Stimulated activated CD8-positive, alpha-beta memory T cell treated with anti-CD3 and anti-CD28 coated beads, Interleukin-2, amount 100 ng/mL, for 1 hour (primary cell): ENCODE measurements at places on chromosomes 6 and 20.

DNA sequence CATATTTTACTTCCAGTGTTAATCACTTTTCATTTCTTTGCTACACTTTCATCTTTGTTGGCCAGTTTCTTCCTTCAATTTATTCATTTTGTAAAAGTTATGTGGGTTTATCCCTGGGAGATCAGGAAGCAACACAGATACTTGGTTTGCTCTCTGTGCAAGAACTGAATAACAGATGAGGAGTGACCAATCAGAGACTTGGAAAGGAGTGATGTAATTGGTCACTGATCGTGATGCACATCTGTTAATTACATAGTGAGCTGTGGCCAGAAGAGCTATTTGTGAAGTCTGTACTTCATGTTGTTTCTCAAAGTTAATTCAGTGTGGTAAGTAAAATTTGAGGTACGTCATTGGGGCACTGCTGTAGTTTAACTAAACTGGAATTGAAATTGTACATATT lies 21.3 kb downstream of the ANKRD6 start:
- DNase-seq, result no peak

- DNase-seq, result no peak
Measured at GRCh38 chr20:23233341-23233740, 117.2 kb upstream of the NXT1 start.

DNA sequence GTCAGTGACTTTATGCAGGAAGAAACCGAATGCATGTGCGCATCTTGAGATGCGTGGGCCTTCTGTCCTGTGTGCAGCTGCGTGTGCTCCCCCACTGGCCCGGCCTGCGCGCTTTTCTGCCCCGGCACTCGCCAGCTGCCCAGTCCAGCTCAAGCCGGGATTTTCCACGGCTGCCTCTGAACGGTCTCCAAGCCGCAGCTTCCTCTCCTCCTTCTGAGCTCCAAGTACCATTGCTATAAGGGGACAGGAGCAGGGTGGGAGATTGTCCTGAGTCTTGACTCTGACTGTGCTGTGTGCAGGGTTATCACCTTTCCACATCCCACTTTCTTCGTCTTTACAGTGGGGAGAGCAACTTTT lies 302.8 kb downstream of the THBS2 start:
- DNase-seq, result no peak

DNA sequence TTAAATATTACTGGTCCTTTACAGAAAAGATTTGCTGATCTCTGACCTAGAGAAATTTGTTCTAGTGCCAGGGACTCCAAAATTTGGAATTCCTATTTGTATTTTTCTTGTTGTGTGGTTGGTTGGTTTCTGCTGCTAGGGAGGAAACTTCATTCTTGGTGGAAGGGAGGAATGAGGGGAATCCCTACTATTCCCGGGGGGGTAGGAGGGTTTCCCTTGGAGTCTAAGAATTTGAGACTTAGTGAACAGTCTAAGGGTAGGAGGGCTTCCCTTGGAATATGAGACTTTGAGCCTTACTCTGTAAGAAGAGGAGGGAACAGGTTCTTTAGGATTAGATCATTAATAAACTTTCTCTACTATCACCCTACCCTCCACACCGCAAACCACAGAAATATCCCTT lies 67.1 kb upstream of the ADGRF1 start:
- no peak for DNase-seq

- DNase-seq, result no peak
Measured at GRCh38 chr20:39849171-39849570, 839.9 kb downstream of the MAFB start.

GRCh38 chr20:3222635-3223600 lies 13.6 kb downstream of the ITPA start:
- DNase-seq, result no peak

GRCh38 chr20:13395232-13395631 lies 174.2 kb downstream of the ISM1 start:
- DNase-seq, result no peak

- DNase-seq, result no peak
Measured at GRCh38 chr6:163958646-163959045, 544.1 kb downstream of the QKI start.

DNA sequence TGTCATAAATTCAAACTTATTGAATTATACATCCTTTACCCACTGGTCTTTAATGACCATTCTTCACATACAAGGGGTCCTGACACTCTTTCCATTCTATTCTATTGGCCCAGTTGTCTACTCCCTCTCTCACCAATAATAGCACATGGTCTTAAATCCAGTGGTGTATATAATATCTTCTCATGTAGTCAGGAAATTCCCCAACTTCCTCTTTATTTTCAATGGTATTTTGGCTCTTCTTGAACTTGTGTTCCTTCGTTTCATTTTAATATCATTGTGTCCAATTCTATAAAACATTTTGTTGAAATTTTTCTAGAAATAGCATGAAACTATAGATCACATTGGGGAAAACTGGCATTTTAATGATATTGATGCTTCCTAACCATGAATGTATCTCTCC lies 36.8 kb downstream of the PSMB9 start:
- no peak for DNase-seq

DNA sequence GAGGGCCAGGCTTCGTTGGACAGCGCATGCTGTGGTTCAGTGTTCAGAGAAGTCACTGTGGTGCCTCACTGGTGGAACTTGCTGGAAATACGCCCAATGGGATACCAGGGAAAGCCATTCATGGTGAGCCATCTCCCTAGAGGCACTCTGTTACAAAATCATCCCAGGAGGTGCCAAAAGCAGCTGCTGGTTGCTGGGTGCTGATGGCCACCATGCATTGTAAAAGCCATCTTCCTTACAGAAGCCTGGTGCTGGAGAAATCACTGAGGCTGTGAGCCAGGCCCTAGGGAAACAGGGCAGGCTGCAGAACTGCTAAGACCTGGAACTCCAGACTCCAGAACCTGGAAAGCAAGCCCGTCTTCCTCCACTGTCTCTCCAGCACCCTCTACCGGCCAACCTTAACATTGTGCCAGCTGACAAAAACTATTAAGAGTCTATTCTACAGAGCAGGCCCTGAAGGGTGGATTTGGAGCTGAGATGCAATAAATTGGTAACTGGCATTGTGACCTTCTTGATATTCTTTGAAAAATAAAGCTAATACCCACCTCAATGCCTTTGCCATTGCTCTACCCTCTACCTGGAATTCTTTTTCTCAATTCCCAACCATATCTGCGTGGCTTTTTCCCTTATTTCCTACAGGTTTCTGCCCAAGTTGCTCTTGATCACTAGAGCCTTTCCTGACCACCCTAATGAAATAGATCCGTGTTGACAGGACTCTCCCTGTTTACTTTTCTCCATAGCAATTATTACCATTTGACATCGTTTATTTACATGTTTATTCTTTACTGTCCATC lies 18.5 kb downstream of the SNRPB start:
- DNase-seq, result no peak

DNA sequence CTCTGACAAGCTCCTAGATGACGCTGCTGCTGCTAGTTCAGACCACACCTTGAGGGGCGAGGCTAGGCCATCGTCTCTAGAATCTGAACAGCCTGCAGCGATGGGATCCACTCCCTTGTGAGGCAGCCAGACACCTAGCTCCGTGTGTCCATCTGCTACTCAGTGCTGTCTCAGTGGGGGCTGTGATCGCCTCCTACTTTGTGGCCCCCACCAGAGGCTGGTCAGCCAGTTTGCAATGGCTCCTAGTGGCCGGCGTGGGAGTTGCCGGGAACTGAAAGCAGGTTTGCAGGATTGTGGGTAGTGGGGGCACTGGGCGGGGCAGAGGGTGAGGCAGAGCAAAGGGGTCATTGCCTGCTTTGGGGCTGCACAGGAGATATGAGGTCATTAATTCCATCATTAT lies 2.8 kb downstream of the CCN5 start:
- no peak for DNase-seq

DNA sequence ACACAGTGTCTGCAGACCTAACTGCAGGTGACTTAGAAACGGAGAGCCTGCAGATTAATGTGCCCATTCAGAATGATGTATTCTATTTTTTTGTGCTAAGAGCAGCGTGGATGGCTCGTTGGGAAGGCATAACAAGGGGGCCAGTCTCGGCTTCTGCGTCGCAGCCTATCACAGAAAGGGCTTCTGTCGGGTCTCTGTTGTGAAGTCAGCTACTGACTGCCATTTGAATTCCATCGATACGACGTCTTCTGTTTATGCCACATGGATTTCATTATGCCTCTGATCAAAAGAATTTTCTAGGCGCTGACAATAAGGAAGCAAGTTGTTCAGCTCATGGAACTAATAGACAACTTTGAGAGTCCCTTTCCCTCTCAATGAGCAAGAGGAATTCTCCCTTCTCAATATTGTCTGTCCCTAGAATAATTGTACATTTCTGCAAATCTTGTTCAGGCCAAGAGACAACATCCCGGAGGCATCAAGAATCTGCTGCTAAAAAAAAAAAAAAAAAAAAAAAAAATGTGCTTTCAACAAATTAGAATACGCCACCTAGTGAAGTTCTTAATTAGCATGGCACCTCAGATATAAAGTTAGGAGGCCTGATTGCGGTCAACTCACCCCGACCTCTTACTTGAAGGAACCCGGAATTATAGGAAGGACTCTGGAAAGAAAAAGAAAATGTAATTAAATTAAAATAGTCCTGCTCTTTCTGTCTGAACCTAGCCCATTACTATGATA lies 223.9 kb downstream of the TSHZ2 start:
- DNase-seq, result no peak

DNA sequence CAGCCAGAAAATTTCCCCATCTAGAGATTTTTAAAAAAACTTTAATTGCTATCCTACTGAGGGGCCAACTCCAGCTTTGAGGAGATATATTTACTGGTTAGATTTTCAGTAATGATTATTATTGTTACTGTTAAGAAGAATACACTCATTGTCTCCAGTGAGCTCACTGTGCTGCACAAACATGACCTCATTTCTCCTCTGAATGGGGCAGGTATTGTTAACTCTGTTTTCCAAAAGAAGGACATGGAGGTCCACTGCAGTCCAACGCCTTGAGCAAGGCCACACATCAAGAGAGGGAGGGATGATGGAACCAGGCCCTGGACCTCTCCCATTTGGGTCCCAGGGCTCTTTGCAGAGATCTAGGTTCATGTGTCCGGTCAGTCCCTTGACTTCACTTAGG lies 13.9 kb upstream of the SCUBE3 start:
- DNase-seq, result no peak

DNA sequence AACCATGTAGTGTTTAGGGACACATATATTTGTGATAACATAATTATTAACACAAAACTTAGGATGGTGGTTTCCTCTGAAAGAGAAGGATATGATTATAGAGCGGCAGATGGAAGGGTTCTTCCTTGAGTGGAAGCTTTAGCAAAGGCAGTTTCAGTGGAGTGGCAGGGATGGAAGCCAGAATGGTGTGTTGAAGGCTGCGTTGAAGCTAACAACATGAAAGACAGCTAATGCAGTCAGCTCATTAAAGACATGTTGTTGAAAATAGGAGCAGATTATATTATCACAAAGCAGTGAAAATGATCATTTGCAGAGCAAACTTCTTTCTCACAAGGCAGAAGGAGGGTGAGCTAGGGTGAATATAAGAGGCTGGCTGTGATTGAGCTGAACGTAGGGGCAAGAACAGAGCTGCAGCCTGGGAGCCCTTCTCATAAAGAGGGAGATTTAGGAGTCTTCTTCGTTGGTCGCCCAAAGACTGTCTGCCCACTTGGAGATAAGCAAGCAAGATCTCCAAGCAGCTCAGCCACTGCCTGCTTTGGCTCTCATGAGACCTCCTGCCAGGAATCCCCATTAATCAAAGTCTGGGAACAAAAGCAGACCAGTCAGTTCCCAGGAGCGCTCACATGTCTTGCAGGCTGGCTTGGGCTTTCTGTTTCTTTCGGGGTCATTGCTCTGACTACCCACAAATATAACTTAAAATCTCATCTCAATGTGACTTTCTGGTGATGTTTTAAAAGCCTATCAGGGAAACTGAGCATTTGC lies 2.6 kb upstream of the ANKRD6 start:
- DNase-seq, result no peak

- no peak for DNase-seq
Measured at GRCh38 chr6:158624684-158625682, 19.6 kb downstream of the DYNLT1 start.

DNA sequence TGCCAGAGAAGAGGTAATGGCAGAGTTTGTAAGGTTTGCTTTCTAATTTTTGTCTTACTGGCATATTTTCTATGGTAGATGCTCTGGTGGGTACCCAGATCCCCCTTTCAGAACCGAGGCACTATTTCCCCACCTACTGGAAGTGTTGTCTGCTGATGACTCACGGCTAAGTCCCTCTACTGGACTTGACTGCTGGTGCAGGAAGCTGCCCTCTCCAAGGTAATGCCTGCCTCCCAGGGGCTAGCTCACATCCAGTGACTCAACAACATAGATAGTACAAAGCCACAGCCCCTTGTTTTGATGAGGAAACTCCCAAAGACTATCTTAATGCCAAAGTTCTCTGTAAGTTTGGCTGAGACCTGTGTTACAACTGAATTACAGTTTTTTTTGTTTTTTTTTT lies 285.4 kb upstream of the FLRT3 start:
- no peak for DNase-seq

DNA sequence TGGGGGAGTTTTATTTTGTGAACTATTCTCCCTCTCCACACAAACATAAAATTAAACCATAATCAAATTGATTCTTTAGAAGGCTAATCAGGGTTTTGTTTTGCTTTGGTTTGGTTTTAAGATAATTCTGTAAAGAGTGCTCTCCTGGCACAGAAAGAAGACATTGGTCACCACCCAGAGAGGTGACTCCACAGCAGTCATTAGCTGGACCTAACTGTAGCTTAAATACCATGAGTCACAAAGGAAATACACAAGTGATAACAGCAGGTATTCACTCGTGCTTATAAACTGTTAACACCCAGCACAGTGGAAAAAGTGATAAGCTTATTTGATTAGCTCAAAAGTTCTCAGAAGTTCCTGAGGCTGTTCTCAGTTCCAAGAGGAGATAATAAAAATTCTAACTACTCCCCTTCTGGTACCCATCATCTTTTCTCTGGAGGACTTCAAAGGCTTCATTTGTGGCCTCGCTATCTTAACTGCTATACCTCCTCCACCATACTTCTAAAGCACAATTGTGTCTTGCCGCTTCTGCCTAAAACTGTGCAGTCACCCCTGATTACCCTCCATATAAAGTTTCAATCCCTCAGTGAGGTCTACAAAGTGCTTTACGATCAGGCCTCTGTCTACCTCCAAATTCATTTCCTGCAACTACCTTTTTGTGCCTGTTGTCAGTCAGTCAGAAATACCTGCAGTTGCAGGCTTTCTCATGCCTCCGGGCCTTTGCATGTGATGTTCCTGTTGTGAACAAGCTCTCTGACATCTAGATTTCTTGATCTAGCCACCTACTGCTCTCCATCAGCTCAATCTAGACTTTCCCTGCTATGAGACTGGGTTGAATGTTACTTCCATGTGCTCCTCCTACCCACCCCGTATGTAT lies 201.1 kb downstream of the SAMD5 start:
- no peak for DNase-seq
